ENCODE measurements at places on chromosomes 5 and 9.

DNA sequence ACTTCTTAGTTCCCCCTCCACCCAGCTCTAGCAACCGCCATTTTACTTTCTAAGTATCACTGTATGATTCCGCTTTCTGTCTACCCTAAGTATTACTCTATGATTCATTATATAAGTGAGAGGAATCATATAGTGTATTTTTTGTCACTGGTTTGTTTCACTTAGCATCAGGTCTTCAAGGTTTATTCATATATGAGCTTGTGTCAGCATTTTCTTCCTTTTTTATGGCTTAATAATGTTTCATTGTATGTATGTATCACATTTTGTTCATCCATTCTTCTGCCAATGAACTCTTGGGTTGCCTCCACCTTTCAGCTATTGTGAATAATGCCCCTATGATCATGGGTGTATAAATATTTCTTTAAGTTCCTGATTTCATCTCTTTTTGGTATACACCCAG, 222.8 kb downstream of the SNCAIP start:
- no peak for DNase-seq

DNA sequence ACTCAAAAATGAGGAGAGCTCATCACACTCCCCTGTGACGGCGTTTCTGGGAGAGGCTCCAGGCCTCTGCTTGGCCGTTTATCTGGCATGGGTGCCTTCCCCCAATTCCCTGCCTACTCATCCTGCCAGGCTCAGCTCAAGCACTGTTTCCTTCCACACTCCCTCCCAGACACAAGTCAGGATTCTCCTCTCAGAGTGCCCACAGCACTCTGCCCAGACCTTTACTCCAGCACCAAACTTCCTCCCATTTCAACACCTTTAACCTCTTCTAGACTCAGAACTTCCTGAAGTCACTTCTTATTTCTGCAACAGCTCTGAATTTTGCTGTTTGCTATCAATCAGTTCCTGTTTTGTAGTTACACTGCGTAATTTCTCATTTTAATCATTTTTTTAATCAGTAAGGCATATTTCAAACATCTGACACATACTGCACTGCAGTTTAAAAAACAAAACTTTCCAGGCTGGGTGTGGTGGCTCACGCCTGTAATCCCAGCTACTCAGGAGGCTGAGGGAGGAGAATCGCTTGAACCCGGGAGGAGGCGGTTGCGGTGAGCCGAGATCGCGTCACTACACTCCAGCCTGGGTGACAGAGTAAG, 16.0 kb downstream of the TRMO start:
- DNase-seq: no peak

GRCh38 chr5:65707663-65708062, 14.2 kb downstream of the SGTB start:
- DNase-seq: no peak

- no peak for DNase-seq
These were observed 141.5 kb downstream of the FSTL4 start for GRCh38 chr5:133470841-133471240.

Data from fibroblast of skin of right biceps (primary cell).